ENCODE measurements at places on chromosomes 5 and 9.

GRCh38 chr5:130773813-130774212 is 391.2 kb downstream of the HINT1 start:
- DNase-seq, result no peak

GRCh38 chr5:92543201-92543600 is 1037.8 kb downstream of the NR2F1-AS1 start:
- DNase-seq, result no peak

- DNase-seq, result peak; percentile 31
Measured at GRCh38 chr5:123916345-123917121, 404.6 kb downstream of the CSNK1G3 start.

DNA sequence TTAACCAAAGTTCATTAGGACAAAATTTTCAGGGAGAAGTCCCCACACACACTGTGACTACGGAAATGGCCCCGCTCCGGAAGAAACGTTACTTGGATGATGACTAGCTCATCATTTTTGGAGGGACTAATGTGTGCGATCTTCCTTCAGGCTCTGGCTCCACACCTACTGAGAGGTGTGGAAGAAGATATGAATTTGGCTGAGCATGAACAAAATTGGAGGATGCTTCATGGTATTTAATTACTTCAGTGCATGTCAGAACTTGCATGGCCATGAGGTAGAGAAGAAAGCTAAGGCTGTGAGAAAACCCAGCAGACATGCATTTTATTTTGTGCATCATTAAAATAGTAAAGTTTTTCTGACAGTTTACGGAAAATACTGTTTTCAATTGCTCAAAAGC is 202.1 kb upstream of the TLE4 start:
- no peak for DNase-seq

DNA sequence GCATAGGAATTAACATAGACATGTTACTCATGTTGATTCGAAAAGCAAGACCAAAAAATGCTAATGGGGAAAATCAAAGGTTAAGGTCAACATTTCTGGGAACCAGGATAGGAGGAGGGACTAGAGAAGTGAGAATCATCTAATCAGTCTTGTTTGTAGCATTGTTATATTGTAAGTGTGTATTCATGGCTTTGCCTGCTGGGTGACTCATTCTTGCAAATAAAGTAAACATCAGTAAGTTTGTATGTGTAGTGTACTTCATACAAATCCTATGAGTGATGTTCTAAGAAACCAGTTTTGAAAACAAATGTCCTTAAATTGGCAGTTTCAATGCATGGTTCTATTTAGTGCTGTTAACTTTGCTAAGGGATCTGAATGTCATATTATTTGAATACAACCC is 79.0 kb upstream of the TMEM252 start:
- no peak for DNase-seq

Data from HS-27A (cell line).